CD4-positive, alpha-beta T cell treated with Interleukin-4 for 4 hours (primary cell): ENCODE measurements at places on chromosomes 13 and 19.

- DNase-seq: no peak
Observed at GRCh38 chr19:14496834-14497227, 904 bp upstream of the GIPC1 start.

GRCh38 chr13:24176351-24177101 is 16.0 kb downstream of the SPATA13 start:
- no peak for DNase-seq

GRCh38 chr19:2034729-2035589 is 16.1 kb downstream of the MKNK2 start:
- DNase-seq: no peak

DNA sequence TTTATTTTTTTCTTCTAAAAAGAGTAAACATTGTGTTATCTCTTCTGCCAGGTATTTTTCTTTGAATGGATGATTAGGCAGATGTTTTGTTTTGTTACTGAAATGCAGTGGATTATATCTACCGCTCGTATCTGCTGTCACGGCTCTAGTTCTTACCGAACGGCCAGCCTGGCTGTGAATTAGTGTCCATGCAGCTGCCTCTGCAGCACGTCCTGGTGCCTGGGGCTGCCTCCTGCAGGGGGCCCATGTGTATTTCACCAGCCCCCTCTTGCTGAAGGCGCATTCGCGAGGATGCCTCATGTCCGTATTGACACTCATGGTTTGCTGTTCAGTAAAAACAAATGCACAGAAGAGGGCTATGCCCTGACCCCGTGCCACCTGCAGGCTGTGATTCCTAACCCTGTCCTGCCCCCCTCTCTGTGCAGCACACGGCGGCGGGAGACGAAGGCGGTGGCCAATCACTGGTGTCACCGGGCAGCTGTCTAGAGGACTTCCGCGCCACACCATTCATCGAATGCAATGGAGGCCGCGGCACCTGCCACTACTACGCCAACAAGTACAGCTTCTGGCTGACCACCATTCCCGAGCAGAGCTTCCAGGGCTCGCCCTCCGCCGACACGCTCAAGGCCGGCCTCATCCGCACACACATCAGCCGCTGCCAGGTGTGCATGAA is 49.9 kb downstream of the RAB20 start:
- DNase-seq: no peak

DNA sequence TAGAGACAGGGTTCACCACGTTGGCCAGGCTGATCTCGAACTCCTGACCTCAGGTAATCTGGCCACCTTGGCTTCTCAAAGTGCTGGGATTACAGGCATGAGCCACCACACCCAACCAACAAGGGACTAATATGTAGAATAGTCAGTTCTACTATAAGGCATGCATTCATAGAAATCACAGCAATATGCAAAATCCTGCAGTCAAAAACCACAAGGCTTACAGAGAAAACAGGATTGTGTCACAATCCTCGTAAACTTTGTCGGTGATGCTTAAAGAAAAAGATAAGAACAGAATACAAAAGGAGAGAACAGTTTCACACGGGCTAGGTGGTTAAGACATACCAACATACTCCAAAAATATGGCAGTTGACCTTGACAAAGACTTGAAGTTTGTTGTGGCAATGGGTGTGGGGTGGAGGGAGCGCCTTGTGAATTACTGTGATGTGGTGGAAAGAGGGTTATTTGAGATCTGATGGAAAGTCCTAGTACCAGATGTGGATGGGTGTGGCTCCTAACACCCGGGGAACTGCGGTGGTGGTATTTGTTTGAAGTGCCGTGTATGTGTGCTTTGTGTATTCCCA is 12.4 kb downstream of the NOSIP start:
- peak; percentile 95 for DNase-seq

GRCh38 chr19:2685204-2685704 is 17.2 kb downstream of the GNG7 start:
- no peak for DNase-seq

- no peak for DNase-seq
Observed at GRCh38 chr13:111541752-111542529, 221.5 kb downstream of the TEX29 start.

DNA sequence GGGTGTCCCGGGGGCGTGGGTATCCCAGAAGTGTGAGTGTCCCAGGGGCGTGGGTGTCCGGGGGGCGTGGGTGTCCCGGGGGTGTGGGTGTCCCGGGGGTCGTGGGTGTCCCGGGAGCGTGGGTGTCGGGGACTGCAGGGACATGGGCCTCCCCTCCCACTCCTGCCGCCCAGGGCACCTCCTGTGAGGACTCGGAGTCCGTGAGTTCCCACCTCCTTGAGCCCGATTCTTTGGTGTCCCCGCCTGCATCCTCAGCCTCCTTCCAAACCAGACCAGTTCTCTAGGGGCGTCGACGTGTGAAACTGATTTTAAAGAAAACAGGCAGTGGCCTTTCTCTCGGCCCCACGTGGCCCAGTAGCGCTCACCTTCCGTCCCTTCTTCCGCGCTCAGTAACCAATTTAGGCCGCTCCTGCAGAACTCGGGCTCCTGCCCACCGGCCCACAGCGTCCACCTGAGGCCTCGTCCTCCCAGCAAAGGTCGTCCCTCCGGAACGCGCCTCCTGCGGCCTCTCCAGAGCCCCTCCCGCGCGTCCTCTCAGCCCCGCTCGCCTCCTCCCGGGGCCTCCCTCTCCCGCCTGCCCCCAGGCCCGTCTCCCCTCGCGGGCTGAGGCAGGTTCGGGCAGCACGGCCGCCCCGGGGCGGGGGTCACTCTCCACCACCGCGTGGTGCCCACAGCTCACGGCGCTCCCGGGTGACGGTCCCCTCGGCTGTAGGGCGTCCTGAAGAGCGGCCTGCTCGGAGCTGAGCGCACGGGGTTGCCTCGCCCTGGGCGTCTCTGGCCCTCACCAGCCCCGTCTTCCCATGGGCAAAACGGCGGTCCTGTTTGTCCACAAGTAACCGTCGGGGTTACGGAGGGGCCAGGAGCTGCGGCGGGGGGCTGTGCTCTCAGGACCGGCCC is 3.8 kb downstream of the F7 start:
- no peak for DNase-seq

DNA sequence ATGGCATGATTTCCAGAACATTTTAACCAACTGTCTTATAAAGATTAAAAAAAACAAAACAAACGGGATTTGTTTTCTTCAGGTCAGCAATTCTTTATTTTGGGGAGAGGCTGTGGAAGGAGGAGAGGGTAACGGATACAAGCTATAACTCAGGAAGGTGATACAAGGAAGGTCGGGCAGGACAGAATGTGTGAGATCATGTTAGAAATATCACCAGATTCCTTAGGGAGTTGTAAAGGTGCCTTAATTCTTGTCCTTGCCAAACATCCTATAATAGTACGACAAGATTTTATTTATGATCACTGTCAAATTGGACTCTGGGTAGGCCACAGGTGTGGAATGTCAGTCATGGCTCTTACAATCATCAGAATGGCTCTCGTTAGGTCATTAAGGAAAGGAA is 503.1 kb downstream of the DIAPH3 start:
- DNase-seq: no peak

GRCh38 chr19:19823916-19824315 is 2.4 kb upstream of the ZNF506 start:
- DNase-seq: no peak

DNA sequence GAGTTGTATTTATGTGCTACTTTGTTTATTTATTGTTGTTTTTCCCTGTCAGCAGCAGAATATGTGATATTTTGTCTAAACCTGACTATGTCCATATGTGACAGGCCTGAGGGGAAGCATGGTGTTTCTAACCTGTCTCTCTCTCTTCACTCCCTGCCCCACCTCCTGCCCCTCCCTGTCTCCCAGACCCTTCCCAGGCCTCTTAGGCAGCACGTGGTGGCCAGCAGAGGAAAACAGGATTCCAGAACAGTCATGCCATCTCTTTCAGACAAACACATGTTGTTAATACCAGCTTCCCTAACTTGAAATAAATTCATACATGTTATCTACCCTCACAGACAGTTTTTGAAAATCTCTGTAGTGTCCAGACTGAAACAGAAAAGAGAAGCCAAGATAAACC is 31.0 kb upstream of the ATP11A start:
- DNase-seq: no peak

DNA sequence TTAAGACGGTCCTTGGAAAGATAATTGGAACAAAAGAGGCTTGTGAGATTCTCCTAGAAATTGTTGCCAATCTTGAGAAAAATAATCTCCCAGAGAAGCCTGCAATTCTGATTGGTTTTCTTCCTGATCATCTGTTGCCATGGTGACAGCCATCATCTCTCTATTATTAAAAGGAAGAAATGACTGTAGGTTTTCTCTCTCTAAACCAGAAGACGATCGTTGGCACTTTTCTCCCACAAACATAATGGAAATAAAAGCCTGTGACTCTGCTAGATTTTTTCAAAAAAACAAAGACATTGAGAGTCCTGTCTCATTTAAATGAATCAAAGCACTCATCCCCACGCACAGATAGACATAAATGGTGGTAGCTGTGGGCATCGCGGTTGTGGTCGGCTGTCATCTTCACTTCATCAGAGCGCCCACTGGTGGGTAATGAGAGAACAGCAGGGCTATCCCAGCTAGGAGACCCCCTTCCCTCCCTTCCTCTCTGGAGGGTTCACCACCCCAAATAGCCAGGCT is 21.7 kb upstream of the CALM3 start:
- DNase-seq: no peak

DNA sequence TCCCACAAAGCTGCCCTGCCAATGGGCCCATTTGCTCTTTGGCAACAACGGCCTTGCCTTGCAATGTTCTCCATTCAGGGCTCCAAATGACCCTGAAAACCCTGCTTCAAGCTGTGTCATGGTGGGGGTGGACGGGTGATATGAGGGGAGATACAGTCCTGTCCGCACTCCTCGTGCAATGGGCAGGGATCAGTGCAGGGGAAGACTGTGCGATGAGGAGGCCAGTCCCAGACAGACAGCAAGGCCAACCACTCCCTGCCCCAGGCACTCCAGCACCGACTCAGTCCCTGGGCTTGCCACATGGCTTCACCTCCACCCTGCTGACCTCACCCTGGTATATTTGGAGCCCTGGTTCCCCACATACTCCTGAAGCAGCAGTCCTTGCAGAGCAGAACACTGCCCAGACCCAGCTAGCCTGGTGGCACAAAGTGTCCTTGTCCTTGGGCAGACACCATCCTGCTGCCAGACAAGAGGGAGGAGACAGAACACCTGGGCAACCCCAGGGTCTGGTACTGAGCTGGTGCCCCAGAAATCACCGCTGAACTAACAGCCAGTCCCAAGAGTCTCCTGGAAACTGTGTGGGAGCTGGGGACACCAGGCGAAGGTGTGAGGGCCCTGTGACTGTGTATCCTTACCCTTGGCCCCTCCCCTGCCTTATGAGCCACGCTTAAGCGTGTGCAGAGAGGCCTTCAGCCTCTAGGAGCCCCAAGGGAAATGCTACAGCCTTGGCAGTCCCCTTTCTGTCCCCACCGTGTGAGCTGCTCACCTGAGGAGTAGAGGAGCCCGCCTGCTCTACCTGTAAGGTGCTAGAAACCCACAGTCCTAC is 9.1 kb upstream of the SLC35E1 start:
- no peak for DNase-seq

- DNase-seq: no peak
Observed at GRCh38 chr19:47719047-47719859, 6.0 kb downstream of the EHD2 start.

DNA sequence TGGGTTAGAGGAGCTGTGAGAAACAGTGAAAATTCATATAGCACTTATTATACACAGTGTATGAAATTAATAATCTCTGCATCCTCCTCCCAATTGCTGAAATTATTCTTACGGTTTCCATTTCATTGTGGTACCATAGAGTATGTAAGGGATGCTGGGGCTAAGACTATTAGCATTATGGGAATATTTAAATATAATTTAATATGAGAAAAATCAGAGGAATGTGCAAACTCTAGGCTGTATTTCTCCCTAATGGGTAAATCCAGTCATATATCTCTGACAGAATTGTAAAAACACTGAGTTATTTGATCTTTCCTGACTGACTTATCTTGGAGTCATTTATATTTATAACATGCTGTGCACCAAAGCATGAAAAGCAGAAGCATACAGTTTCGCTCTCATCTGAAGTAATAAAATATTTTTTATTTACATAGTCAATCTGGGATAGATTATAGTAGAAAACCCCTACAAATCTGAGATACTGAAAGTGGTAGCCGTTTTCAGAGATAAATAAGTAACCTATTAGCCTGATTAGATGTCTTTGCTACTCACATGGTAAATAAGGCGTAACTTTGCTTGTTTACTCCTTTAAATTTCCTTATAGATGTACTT is 34.9 kb downstream of the LRCH1 start:
- DNase-seq: no peak

GRCh38 chr13:100565286-100565685 is 23.3 kb downstream of the GGACT start:
- no peak for DNase-seq

- peak; percentile 76 for DNase-seq
Observed at GRCh38 chr19:3132971-3133792, 2.7 kb upstream of the GNA15 start.

GRCh38 chr13:36919171-36919832 is 736 bp downstream of the SMAD9 start:
- no peak for DNase-seq

GRCh38 chr19:58518256-58519086 is 1.1 kb downstream of the ZBTB45 start:
- DNase-seq: no peak

DNA sequence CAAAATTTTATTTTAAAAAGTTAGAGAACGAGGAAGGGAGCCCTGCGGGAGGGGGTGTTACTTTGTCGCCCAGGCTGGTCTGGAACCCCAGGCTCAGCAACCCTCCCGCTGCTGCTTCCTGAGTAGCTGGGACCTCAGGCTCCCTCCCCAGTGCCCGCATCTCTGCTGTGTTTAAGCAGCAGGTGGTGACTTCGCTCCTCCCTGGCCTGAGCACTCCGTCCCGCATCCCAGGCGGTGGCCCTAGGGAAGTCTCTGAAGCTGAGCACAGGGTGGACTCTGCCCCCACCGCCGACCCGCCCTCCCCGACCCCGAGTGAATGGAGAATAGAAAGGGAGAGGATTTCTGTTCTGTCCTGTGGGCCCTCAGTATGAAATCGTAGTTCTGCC is 30.5 kb downstream of the ZNF701 start:
- peak; percentile 0 for DNase-seq

DNA sequence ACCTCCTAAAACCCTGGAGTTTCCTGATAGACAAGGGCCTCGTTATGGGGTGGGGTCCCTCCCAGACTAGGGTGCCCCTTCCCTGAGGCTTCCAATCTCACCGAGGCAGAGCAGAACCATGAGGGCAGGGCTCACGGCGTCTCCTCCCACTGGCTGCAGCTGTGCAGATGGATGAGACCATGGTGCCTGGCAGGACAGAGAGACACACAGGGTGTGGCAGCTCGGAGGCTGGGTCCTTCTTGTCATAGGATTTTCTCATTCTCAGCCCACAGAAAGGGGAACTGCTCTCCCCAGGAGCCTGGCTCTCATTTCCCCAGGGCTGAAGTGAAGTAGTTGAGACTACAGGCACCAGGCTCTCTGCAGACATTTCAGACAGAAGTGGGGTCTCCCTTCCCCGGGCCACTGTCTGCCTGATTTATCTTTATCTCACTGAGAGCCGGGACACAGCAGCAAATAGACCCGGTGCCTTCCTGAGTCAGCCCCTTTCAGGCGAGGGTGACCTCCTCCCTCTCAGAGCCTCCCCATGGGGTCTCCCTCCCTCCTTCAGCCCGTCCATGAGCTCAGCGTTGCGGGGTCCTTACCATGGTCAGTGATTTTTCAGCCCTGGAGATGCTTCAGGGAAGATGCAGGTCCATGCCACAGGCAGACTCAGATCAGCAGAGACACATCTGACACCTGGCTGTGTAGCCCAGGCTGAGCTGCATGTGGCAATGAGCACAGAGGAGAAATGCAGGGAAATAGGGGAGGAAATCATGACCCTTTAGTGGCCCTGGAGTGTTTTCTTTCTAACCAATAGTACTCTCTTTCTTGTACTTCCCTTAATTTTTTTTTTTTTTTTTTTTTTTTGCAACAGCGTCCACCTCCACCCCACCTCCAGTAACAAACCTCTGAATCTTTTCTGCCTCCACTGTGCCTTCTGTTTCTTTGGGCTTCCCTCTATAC is at the start of gene LILRA5:
TSS of gene LILRA5 (minus strand) at position 731 of the 942 bp plus-strand sequence. CDS start at position 584, 147 bp downstream.
- peak; percentile 24 for DNase-seq
